Astrocyte (in vitro differentiated cells and primary cell): ENCODE measurements at places on chromosomes 1 and 21. TPM values are rescaled to one million over a fixed set of nuclear protein-coding genes. Genes with fewer than 3 reads are reported as not detected.

MEX3A gene
- total RNA-seq = 32.9 and 37.6 TPM in 2 replicates

AXDND1 gene
- total RNA-seq = 0.19 and 1.1 TPM in 2 replicates

S1PR1 gene
- total RNA-seq = 10.6 and 14.4 TPM in 2 replicates

SCYL3 gene
- total RNA-seq = 5.6 and 6.2 TPM in 2 replicates

LRRC8C gene
- total RNA-seq = 2.3 and 2.4 TPM in 2 replicates

DNA sequence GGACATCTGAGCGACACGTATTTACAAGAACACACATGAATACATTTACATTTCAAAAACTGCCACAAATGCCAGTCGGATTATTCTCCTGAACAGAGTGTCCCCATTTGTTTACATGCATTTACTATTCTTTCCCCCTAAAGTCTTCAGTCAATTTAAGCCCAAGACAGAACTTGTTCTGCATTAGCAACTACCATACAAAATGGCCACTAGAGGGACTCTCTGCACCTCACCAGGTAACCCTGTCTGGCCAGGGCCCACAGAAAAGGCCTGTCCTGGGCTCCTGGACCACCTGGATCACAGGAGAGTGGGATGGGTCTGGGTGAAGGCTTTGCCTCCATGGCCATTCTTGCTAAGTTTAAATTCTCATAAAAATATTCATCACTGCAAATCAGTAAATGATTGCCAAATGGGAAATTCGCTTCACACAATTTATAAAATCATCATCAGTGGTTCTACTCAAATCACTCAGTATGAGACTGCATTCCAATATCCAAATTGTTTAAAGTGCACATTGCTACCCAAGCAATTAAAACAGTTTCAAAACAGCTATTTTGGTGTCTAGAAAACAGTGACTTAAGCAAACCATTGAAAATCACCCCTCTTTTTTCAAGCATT is 12.5 kb upstream of the GUCA2A start:
- DNase-seq = peak; percentile 35

GRCh38 chr1:116107371-116107770 is 3.8 kb upstream of the MAB21L3 start:
- no peak for DNase-seq

GRCh38 chr1:230009611-230010313 is 57.3 kb upstream of the GALNT2 start:
- DNase-seq = no peak

DNA sequence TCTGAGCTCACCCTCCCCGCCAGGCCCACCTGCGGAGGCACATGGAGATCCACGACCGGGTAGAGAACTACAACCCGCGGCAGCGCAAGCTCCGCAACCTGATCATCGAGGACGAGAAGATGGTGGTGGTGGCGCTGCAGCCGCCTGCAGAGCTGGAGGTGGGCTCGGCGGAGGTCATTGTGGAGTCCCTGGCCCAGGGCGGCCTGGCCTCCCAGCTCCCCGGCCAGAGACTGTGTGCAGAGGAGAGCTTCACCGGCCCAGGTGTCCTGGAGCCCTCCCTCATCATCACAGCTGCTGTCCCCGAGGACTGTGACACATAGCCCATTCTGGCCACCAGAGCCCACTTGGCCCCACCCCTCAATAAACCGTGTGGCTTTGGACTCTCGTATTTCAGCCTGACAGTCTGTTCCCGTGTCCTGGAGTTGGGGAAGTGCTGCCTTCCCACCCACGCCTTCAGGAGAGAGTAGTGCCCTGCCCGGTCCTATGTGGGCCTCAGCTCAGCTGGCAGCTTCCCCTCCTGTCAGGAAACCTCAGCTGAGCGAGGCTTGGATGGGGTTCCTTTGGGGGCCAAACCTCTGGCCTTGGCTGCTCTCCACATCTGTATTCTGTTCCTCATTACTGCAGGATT is 9.2 kb downstream of the ZBTB48 start:
- DNase-seq = no peak

GRCh38 chr1:217026531-217026930 is 303.3 kb upstream of the ESRRG start:
- DNase-seq = peak; percentile 19

GRCh38 chr1:40653851-40654537 is 11.5 kb downstream of the RIMS3 start:
- DNase-seq = no peak

- no peak for DNase-seq
Measured at GRCh38 chr1:196733091-196733970, 41.3 kb upstream of the CFHR3 start.

DNA sequence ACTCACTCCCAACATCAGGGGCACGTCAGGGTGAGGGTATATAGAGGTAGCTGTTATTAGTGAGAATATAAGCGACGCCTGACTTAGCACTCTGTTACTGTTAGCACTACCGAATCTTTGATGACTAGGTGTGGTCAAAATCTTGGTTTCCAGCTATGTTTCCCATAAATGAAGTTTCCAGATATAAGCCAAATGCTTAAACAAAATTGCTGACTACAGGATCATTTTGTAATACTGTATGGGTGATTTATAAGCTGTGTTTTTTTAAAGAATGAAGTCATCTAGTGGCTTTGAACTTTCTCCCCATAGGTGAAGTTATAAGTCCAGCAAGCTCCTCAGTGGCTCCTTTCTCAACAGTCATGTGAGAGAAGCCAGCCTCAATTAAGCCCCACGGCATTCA is 23.7 kb downstream of the KCNJ15 start:
- peak; percentile 72 for DNase-seq

GRCh38 chr1:75482951-75483350 is 128.0 kb downstream of the SLC44A5 start:
- no peak for DNase-seq

DNA sequence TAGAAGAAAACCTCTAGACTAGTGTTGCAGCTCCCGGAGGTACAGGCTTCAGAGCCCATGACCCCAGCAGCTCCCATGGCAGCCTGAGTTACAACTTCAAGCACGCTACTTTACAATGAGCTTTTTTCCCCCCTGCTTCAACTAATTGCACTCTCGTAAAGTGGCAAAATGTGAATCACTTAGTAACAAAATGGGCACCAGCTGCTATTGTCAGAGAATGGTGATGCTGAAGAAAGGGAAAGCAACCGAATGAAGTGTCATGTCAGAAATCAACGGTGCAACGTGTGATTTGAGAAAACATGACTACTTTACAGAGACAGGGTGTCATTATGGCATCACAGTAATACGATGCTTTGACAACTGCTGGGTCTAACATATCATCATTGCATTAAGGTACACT is 40.5 kb downstream of the ESRRG start:
- no peak for DNase-seq

GRCh38 chr1:171780583-171781175 is 781 bp upstream of the METTL13 start:
- DNase-seq = no peak

GRCh38 chr1:7526196-7526866 is 244.8 kb upstream of the VAMP3 start:
- DNase-seq = no peak

DNA sequence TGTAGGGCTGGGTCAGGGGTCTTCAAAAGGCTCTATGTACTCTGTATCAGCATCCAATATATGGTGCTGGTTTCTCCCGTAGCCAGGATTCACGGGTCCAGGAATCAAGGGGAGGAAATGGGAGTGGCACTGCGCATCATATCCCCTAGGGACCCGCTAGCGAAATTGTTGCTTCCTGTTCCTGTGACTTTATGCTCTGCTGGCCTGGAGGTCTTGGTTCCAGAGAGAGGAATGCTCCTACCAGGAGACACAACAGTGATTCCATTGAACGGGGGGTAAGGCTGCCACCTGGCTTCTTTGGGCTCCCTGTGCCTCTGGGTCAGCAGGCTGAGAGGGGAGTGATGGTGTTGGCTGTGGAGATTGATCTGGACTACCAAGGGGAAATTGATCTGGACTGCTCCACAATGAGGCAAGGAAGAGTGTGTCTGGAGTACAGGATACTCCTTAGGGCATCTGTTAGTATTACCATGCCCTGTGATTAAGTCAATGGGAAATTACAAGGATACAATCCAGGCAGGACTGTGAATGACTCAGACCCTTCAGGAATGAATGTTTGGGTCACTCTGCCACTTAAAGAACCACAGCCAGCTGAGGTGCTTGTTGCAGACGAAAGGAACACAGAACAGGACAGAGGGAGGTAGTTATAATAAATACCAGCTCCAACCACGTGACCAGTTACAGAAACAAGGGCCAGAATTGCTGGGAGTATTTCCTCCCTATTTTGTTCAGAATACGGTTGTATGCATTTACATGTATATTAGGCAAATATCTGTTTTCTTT is 10.2 kb downstream of the SPSB1 start:
- peak; percentile 98 for DNase-seq

- DNase-seq = no peak
Measured at GRCh38 chr1:14841951-14842350, 243.5 kb downstream of the KAZN start.

DNA sequence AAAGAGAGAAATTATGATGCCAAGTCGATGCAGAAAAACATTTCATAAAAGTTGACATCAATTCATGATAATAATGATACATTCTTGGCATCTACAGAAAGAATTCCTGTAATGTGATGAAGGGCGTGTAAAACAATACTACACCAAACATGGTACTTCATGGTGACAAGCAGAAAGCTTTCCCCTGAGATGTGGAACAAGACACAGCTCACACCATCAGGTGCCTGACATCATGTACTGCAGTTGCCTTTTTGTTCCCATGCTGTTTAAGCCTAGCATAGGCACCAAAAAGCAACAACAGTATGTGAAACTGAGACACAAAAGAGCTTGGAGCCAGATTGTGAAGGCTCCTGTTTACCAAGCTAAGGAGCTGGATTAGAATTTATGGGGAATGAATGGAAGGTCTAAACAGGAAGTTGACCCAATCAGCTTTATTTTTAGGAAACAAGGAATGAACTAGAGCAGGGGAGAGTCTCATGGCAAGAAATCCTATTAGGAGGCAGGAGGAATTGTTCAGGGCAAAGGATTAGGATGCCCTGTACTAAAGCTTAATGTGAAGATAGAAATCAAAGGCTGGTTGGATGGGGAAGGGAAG is 67.2 kb downstream of the SYDE2 start:
- DNase-seq = no peak

GRCh38 chr1:3440300-3440681 is 14.2 kb upstream of the ARHGEF16 start:
- DNase-seq = no peak

DNA sequence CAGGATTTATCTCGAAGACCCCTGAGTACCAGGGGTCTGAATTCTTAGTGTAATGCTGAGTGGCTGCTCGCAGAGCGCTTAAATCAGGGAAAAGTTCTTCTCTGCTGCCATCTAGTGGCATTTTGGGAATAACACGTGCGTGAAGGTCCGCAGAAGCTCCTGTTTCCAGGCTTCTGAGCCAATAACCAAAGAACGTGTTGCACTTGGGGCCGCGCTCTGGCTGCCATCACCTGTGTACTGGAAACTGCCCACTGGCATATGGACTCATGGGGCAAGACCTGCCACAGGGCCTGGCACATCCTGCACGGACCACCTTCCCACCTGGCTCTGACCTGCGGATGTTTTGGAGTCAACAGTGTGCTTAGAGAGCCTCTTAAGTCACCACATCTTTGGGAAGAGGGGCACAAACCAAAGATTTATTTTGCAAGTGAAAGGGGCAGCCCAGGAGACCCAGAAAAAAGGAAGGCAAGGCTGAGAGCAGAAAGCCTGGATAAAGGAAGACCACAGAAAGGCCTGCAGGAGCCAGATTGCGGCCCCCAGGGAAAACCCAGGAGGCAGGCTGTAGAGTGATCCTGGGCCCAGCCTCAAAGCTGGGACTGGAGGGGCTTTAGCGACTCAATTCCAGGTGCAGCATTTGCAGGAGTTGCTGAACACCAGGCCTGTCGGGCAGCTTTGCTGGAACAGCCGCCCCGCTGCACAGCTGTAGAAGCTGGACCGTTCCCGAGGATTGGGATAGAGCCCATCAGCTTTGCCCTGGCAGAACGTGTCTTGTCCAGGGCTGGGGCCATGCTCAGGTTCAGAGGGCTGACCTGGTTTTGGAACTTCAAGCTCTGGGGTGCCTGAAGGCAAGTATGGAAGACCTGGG is 13.0 kb downstream of the CHIT1 start:
- peak; percentile 20 for DNase-seq

DNA sequence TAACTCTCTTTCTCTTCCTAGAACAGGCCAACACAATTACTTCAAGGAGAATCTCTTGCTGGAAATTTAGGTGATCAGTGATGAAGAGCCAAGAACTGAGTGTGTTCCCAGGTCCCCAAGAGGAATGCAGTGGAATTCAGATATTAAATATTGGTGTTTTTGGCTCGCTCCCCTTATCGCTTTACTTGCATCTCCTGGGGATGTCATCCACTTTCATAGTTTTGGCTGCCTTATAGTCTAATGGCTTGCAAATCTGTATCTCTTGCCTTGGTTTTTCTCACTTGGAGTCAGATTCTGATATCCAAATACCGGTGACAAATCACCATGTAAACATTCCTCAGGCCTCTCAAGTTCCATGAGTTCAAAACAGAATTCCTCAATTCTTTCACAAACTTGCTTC is 151.0 kb upstream of the C1orf87 start:
- DNase-seq = no peak

- DNase-seq = no peak
Measured at GRCh38 chr1:207911856-207912760, 1.2 kb upstream of the CD34 start.

DNA sequence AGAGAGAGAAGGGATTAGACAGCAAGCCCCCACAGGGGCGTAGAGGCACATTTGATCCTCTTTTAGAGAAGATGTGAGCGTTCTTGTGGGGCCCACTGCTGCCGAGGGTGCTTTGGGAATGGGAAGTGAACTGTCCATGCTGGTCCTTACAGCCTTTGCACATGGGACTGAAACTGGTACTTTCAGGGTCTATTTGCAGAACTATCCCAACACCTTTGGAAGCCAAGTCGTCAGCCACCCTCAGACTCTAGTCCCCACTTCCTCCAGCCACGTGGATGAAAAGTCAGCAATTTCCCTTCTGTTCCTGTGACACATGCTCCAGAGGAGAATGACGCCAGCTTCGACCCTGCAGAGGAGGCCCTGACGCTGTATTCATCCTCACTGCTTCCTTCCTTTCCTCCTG is 2.6 kb upstream of the RAB7B start:
- no peak for DNase-seq

DNA sequence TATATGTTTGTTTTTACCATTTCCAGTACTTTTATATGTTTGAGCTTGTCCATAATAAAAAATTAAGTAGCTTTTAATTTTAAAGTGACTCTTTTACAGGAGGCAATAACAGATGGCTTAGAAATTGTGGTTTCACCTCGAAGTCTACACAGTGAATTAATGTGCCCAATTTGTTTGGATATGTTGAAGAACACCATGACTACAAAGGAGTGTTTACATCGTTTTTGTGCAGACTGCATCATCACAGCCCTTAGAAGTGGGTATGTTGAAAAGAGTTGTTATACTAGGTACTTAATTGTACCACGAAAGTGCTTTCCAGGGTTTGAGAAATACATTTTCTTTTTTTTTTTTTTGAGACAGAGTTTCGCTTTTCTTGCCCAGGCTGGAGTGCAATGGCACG is 46.1 kb downstream of the RNF2 start:
- no peak for DNase-seq
